ENCODE measurements at places on chromosomes 7 and 10.

DNA sequence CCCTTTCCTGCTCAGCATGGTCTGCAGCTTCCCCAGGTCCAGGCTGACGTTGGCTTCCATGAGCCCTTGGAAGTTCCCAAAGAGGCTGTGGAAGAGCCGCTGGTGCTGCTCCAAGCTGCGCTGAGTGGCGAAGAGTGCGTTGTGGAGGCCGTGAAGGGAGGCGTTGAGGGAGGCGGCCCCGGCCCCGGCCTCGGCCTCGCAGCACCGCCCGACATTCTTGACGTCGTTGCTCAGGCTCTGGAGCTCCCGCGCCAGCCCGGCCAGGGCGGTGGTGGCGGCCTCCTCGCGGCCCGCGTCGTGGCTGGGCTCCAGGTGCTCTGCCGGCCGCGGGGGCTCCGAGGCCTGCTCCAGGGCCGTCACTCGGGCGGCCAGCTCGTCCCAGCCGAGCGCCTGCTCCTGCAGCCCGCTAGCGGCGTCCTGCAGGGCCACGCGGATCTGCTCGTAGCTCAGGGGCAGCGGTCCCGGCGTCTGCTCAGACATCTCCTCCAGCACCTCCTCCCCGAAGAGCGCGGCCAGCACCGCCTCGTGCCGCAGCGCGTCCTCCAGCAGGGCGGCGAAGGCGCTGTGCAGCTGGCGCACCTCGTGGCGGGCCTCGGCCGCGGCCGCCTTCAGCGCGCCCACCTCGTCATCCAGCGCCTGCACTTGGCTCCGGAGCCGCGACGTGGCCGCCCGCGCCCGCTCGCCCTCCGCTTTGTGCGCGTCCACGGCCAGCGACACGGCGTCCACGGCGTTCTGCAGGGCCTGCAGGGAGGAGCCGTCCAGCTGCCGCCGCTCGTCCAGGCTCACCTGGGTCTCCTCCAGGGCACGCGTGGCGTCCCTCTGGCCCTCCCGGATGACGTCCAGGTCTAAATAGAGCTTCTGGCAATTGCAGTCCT is 14.7 kb downstream of the MMRN2 start:
- no peak for ATAC-seq

- no peak for ATAC-seq
Observed at GRCh38 chr7:149783386-149784250, 10.2 kb upstream of the ZNF467 start.

GRCh38 chr10:68175949-68176348 is 56.0 kb downstream of the ATOH7 start:
- no peak for ATAC-seq

- peak; percentile 96 for ATAC-seq
Observed at GRCh38 chr7:129008645-129009414, 46.1 kb downstream of the TNPO3 start.

DNA sequence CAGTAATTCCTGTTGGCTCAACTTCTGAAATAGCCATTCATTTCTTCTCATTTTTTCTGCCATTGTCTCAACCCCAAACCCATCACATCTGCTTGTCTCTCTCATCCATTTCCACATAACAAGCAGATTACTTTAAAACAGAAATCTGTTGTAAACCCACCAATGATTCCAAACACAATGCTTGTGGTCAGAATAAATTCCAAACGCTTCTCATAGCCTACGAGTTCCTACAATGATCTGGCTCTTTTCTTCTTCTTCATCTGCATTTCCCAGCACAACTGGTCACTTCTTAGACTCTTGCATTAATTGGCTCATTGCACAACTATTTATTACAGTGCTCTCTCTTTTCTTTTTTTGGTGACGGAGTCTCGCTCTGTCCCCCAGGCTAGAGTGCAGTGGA is 364.1 kb downstream of the GATA3 start:
- no peak for ATAC-seq

- no peak for ATAC-seq
Observed at GRCh38 chr7:123271856-123272255, 72.1 kb upstream of the SLC13A1 start.

DNA sequence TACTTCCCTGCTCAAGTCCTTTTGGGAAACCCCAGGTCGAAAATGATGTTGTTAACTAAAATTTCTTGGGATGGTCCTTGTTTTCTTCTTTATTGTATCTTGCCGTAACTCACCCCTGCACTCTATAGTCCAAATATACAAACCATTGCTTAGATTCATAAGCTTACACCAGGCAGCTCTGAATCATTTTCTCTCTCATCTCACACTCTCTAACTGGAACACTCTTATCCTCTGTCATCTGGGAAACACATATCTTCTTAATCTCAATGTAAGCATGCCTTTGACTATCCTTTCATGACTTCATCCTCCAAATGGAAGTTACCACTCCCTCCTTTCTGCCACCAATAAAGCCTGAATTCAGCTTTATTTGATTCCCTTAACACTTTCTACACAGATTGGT is 175.8 kb upstream of the ANK3 start:
- ATAC-seq = no peak

DNA sequence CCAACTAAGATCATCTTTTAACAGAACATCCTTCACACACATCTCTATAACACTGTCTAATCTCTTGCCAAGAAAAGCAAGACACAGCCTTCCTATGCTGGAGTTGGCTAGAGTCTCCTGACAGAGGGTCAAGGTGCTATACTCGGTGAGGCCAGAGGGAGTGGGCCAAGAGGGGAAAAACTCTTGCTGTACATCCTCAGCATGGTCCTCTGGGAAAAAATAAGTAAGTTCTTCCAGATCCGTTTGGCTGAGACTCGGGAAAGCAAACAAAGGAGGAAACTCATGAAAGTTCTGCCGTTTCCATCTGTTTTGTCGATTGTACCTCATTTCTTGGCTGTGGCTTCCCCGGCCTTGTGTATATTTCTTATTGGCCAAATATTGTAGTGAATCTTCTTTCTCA is 33.9 kb downstream of the VWDE start:
- no peak for ATAC-seq

DNA sequence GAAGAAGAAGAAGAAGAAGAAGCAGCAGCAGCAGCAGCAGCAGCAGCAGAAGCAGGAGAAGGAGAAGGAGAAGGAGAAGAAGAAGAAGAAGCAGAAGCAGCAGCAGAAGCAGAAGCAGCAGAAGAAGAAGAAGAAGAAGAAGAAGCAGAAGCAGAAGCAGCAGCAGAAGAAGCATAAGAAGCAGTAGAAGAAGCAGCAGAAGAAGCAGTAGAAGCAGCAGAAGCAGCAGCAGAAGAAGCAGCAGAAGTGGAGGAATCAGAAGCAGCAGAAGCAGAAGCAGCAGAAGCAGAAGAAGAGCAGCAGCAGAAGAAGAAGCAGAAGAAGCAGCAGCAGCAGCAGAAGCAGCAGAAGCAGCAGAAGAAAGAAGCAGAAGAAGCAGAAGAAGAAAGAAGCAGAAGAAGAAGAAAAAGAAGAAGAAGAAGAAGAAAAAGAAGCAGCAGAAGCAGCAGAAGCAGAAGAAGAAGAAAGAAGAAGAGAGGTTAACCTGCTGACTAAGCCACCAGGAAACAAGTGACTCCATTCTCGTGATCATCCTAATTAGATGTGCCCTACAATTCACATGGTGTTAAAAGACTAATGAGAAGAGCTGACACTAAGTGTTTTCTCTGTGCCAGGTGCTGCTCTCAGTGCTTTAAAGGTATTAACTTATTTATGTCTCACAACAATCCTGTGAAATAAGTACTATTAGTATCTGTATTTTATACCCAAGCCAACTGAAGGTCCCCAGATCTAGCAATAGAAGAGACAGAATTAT is 11.6 kb downstream of the CDNF start:
- ATAC-seq = no peak

DNA sequence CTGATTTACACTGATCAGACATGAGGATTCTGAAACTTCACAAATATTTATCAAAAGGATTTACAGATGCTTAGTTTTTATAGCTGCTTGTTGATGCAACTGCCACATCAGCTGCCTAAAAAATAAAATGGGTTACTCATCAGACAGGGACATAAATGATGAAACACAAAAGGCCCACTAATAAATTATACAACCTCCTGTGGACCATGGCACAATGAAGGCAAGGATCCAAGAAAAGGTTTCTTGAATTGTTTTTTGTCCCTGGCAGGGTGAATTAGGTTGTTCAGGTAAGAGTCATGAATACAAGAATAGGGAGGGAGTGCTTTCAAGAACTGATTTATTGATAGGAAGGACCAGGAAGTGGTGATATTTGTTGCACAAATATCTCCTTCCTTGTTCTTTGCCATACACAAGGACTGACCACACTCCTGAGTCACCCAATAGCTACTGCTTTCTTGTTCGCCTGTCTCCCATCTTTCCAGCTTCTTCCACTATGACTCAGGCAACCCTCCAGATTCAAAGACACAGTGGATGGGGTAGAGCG is 234.5 kb downstream of the AHR start:
- no peak for ATAC-seq

DNA sequence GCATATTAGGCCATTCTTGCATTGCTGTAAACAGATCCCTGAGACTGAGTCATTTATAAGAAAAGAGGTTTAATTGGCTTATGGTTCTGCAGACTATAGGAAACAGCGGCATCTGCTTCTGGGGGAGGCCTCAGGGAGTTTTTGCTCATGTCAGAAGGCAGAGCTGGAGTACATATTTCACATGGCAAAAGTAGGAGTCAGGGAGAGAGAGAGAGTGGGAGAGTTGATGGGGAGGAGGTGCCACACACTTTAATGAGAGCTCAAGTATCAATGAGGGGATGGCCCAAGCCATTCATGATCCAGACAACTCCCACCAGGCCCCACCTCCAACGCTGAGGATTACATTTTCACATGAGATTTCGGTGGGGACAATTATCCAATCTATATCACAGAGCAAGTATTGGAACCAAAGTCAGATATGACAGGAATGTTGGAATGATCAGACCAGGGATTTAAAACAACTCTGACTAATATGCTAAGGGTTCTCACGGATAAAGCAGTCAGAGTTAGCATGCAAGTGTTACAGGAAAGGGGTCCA is 795.3 kb upstream of the CELF2 start:
- ATAC-seq = no peak

DNA sequence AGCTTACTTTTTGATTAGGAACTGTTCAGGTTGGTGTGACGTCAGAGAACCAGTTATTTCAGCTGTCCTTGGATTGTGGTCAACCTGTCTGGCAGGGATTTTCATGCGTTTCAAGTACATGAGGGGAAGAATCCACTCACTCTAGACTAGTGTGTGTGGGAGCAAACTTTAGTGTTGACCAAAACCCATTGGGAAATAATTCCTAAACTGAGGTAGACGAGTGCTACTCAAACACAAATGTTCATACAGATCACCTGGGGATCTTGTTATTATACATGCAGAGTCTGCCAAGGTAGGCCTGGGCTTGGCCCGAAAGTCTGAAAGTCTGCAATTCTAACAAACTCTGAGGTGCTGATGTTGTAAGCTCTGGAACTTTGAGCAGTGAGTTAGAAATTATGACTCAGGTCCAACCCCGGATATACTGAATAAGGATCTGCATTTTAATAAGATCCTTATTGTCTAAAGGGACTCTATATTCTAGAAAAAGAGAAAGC is 111.1 kb upstream of the CREB5 start:
- ATAC-seq = no peak

GRCh38 chr7:26991796-26992195 is 104.0 kb downstream of the HOXA1 start:
- no peak for ATAC-seq

- ATAC-seq = no peak
Observed at GRCh38 chr10:36091007-36091406, 448.9 kb upstream of the FZD8 start.

DNA sequence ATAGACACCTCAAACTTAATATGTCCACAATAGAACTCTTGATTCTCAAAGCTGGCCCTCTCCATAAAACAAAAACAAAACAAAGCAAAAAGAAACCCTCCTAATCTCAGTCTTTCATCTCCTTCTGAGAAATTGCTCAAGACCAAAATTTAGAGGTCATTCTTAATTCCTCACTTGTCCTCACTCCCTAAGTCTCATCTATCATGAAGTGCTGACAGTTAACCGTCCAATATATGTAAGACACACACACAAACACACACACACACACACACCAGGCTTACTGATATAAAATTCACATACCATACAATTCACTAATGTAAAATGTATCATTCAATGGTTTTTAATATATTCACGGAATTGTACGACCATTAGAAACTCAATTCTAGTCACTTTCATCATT is 17.0 kb upstream of the SVIL start:
- no peak for ATAC-seq

DNA sequence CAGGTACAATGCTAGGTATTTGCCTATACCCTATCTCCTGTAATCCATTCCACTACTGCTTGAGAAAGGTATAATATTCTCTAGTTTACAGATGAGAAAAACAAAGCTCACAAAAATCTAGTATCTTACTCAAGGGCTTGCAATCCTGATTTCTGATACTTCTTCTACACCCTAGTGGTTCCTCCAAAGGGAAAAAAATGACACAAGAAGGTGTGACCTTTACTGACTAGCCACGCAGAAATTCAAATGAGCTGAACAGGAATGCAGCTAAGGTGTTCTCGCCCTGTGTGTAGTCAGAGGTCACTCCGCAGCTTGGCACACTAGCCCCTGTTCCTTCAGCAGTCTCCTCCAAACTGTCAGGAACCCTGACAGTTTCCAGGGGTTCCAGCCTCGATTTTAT is 59.5 kb upstream of the TM9SF3 start:
- ATAC-seq = no peak
